ENCODE measurements at places on chromosomes 3 and 15.

GRCh38 chr15:62807539-62808130, 234.9 kb upstream of the TPM1 start:
- no peak for DNase-seq

DNA sequence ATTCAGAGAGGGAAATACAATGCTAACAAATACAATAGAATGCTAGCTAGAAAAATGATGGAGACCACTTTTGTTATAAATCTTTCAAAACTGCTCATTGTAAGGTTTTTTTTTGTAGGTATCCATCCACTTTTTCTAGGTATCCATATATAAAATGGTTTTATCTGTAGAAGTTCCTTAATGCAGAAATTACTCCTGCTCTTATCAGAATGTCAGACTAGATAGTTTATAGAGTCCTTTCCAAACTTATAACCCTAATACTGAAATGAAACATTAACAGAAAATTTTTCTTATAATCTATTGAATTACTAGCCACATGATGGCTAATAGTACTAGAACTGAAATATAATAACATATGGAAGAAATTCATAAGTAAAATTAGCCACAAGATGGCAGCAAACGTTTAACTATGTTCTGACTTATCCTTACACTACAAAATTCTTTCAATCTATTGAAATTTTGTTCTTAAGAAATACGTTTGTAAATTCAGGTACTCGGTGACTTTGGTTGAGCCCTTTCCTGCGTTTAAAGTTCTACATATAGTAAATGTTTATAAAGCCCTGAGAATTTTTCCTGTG, 58.5 kb downstream of the ECT2 start:
- no peak for DNase-seq

- no peak for DNase-seq
These were observed 11.9 kb upstream of the PDIA5 start for GRCh38 chr3:123054931-123055330.

DNA sequence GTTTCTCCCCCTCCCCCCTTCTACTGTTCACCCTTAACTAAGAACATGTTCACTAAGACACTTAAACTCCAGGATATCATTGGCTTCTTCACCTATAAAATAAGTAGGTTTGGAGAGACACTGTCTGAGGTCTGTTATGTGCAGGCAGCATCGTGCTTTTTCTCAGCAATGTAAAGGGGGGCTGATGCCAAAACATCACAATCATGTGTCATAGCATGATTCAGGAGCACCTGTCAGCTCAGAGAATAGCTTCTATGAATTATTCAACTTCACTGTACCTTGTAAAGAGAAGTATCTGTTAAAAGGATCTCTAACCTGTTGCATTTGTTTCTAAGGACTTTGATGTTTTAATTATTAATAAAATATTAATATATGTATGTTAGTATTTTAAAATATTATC, 211.4 kb upstream of the EPHA3 start:
- DNase-seq: no peak

GRCh38 chr3:175818811-175819464, 959.8 kb downstream of the NAALADL2 start:
- no peak for DNase-seq

- no peak for DNase-seq
These were observed 6.3 kb downstream of the TEX264 start for GRCh38 chr3:51677358-51677757.

DNA sequence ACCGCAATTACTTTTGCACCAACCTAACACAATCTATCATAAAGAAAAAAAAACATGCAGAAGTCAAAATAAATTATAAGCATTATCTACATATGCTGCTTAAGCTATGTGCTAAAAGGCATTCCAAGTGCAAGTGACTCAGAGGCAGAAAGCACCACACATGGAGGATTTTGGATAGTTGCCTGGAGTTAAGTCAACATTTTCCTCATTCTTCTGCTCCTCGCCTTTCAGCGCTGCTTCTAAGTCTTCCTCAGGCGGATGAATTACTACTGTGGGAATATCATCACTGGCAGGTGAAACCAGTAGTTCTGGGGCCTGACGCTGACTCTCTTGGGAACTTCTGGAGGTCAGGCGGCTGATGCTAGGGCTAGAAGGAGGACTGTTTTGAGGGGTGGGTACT, 53.1 kb downstream of the SLC4A7 start:
- no peak for DNase-seq

- DNase-seq: no peak
These were observed 44.8 kb upstream of the CCDC174 start for GRCh38 chr3:14606669-14607339.

GRCh38 chr3:22296601-22297000, 545.6 kb upstream of the ZNF385D start:
- DNase-seq: no peak

- no peak for DNase-seq
These were observed 52.9 kb downstream of the EIF4E3 start for GRCh38 chr3:71672340-71672739.

GRCh38 chr15:94600505-94600904, 369.1 kb downstream of the MCTP2 start:
- no peak for DNase-seq

DNA sequence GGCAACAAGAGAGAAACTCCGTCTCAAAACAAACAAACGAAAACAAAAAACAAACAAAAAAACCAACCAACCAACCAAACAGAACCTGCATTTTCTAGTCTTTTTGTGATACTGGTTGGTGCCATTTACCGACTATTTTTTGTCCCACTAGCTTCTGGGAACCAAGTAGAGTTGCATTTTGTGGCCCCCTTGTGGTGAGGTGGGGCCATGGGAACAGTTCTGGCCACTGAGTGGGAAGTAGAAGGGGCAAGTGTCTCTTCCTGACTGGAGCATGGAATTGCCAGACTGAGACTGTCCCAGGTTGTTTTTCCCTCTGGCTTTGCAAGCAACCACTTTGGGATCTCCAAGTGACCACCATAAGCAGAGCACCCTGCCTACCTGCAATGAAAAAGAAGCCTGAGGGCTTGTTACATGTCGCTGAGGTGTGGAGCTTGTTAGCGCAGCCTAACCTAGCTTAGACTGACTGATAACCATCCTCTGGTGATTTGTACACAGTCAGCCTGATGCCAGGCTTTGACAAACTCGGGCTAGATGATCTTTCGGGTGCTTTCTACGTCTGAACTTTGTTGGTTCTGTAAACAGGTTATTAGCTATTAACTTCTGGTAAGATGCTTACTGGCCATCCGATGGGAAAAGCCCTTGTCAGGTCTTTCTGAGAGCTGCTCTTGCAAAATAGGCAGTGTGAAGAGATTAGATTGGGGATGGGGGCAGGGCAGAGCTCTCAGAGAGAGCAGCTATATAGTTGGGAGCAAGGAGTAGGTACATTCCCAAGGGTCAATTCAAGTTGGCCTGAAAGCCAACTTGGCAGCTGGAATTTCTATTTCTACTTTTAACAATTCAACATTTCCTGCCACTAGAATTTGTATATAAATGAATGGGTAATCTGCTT, 172.2 kb downstream of the SSR3 start:
- DNase-seq: peak; percentile 22

DNA sequence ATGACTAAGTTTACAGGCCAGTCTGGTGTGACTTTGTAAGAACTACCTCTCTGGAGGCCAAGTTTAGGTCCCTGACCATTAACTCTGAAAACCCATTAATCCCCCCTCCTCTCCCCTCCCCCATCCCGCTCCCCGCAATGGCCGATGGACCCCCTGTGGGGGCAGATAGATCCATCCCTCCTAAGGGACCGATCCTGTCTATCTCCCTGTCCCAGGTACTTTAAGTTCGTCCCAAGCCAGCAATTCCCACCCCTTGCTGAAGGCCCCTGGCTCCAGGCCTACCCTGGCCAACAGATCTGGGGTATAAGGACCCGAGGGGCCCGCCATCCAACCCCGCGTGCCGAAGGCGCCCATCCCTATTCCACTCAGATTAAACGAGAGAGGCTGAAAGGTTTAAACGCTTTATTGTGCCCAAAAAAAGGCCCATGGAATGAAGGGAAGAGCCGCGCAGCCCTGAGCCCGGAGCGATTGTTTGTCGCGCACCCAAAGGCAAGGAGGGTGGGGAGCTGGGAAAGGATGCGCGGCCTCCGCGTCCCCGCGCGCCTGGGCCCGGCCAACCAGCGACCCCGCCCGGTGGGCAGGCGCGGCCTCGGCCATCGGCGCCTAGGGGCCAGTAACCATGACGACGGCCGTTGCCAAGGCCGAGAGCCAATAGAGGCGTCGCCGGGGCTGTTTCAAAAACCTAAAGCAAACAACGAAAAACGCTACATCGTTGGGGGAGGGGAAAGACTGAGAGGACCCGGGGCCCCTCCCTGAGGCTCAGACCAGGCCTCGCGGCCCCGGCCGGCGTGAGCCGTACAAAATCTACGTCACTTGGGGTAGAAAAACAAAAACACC, 35.9 kb downstream of the HMCES start:
- peak; percentile 72 for DNase-seq
